NCI-H187 (cell line): ENCODE measurements at places on chromosomes 5 and 9.
A peak's percentile ranks its signal among the peaks of the same experiment; 100 is the strongest.

- DNase-seq = no peak
Measured at GRCh38 chr9:9998491-9999287, 614.1 kb downstream of the PTPRD start.

DNA sequence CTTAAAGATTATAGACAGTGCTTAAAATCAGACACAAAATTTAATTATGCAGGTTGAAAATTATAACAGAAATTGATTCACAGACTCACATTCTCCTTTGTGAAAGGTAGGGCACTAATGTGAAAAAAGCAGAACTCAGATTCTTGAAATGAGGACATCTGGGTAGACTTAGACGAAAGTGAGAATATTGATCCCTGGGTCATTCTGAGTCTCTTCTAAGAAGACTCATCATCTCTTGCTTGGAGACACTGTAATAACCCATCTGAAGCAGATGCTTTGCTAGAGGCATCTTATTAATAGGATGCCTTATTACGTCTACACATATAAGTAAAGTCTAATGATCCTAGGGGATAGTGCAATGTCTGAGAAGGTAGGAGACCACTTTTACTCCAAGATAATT, 274.4 kb downstream of the HINT1 start:
- DNase-seq = no peak

DNA sequence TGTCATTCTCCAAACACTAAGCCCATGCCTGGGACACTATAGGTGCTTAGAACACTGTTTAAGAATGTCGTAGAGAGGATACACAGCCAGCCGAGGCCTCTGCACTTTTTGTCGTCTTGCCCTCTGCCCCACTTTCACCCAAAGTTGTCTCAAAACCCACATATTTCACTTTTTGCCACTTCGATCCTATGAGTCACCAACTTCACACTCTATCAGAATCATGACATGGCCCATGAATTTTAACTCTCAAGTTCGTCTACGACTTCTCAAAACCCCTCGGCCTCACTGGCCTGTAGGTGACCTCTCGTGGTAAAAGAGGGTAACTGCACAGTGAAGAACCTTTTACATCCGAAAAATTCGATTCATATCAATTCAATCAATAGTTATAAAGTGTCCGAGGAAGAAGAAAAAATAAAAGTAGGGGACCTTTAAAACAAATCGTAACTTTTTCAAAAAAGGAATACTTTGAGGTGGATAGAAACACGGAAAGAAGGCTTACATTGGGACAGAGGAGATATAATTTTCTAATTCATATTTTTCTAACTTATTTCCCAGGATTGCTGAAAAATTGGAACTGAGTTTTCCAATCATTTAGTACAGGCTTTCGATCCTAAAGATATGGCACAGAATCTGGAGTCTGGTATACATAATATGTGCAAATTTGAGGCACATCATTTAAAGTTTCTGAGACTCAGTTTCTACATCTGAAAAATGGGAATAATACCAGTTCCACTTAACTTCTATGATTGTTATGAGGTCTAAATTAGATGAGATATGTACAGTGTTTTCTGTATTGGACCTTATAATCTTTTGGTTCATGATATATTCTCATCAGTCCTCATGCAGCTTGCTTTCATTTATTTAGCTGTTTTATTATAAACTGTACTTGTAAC, 122.6 kb downstream of the APBA1 start:
- no peak for DNase-seq

- no peak for DNase-seq
Measured at GRCh38 chr5:160545832-160546231, 124.2 kb downstream of the PTTG1 start.

DNA sequence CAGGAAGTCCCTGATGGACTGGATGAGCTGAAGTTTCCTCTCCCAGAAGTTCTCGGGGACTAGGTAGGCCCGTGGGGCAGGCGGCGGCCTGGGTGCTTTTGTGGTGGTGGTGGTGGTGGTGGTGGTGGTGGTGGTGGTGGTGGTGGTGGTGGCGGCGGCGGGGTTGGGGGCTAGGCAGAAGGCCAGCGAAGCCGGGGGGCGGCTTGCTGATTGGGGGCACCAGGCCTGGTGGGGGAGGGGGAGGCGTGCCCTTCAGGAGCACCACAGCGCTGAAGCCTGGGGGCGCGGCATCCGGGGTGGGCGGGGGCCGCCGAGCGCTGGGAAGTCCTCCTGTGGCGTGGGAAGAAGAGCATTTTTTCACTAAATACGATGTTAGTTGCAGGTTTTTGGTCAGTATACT, 26.9 kb downstream of the SPATA31C1 start:
- no peak for DNase-seq

DNA sequence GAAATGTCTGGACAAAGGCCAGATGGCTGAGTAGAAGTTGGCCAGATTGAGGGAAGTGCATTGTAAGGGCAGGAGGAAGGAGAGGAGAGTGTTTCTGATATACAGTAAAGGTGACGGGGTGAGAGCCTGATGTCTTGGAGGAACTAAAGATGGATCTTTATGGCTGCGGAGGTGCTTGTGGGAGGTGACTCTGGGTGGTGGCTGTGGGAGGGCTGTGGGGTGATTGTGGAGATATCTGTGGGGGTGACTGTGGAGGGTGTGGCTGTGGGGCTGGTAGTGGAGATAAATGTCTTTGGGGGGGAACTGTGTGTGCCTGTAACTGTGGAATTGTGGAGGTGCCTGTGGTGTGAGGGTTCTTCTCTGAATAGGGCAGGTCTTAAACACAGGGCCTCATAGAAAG, 121.4 kb downstream of the CMYA5 start:
- DNase-seq = no peak

- no peak for DNase-seq
Measured at GRCh38 chr5:178180141-178180863, 6.9 kb downstream of the GMCL2 start.

DNA sequence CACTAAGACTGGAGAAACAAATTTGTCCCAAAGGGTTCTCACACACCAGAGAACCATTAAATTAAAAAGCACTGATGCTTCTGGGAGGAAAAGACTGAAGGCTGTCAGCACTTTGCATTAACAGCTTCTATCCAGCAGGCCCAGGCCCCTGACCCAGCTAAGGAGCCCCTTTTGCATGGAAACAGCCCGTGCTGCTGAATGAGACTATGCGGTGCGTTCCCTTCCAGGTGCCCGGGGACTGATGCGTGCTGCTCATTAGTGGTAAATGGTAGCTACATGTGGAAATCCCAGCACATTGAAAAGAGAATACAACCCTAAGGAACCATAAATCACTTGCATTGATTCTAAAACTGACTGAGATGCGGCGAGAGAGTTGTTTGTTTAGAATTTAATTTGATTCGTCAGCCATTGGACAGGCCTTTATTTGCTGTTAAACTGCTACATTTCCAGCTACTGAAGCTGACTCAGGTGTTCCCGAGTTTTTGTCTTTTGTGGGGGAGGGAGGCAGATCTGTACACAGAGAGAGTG, 351.0 kb upstream of the SLC24A2 start:
- DNase-seq = peak; percentile 6

GRCh38 chr5:158368686-158369085, 509.7 kb upstream of the CLINT1 start:
- no peak for DNase-seq
